SJCRH30 (cell line): ENCODE measurements at places on chromosomes 3 and 15. TPM values are rescaled to one million over a fixed set of nuclear protein-coding genes. Genes with fewer than 3 reads are reported as not detected.

The CSNK1G1 gene
- total RNA-seq, result 15.9 and 20.3 TPM in 2 replicates

The VILL gene
- total RNA-seq, result 0.06 TPM in 1 of 2 replicates, not detected in the other

The ITPR1 gene
- total RNA-seq, result 12.3 and 17.1 TPM in 2 replicates

The CHD2 gene
- 64.8 and 82.6 TPM in 2 replicates for total RNA-seq

The LMAN1L gene
- not detected in 2 replicates for total RNA-seq

The MESP2 gene
- not detected in 2 replicates for total RNA-seq

The DHFR2 gene
- 3.4 TPM in 2 replicates for total RNA-seq

The GOLGA6L26 gene
- total RNA-seq, result not detected in 2 replicates

The NRROS gene
- not detected in 2 replicates for total RNA-seq

The FEZF2 gene
- total RNA-seq, result not detected in 2 replicates

The LRTM1 gene
- 0.38 and 0.56 TPM in 2 replicates for total RNA-seq

The HHLA2 gene
- not detected in 2 replicates for total RNA-seq

The SCAMP5 gene
- total RNA-seq, result 13.5 and 14.4 TPM in 2 replicates

The CHL1 gene
- not detected in 2 replicates for total RNA-seq

The GRM7 gene
- total RNA-seq, result 0.04 TPM in 1 of 2 replicates, not detected in the other

The ARNT2 gene
- total RNA-seq, result 2.2 and 2.5 TPM in 2 replicates

The HOMER2 gene
- 6.8 and 7.3 TPM in 2 replicates for total RNA-seq

The EBLN2 gene
- total RNA-seq, result 2.8 and 4.4 TPM in 2 replicates

The CYP19A1 gene
- total RNA-seq, result not detected in 2 replicates

The KIAA1143 gene
- 28.5 and 30.8 TPM in 2 replicates for total RNA-seq

The STRA6 gene
- total RNA-seq, result 67.8 and 94.4 TPM in 2 replicates

The GPR176 gene
- 14.8 and 16.1 TPM in 2 replicates for total RNA-seq

The C3orf20 gene
- total RNA-seq, result not detected in 2 replicates

The PPP1R14D gene
- not detected in 2 replicates for total RNA-seq

The TRPM7 gene
- 31.5 and 39.3 TPM in 2 replicates for total RNA-seq

The ARHGAP31 gene
- total RNA-seq, result 7.9 and 9.9 TPM in 2 replicates

The GABRG3 gene
- total RNA-seq, result 4.5 and 5.1 TPM in 2 replicates

The KLHL40 gene
- total RNA-seq, result 0.59 and 0.71 TPM in 2 replicates

The SRGAP3 gene
- total RNA-seq, result not detected in 2 replicates

The FETUB gene
- total RNA-seq, result not detected in 2 replicates

The KCNH8 gene
- total RNA-seq, result 0.05 TPM in 1 of 2 replicates, not detected in the other
